ENCODE measurements at places on chromosomes 6 and 20.
A peak's percentile ranks its signal among the peaks of the same experiment; 100 is the strongest.

DNA sequence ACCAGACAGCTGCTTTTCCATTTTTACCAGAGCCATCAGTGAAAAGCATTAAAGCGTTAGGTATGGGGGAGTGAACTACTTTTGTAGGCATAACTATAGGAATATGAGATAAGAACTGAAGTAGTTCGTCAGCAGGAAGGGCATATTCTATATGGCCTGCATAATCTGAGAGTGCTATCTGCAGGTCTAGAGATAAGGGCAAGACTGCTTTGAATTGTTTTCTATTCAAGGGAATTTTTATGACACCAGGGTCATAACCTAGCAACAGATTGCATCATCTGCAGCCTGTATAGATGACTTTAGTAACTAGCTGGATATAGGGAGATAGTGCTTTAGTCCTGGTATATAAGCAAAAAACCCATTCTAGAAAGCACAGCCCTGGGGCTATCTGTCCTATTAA lies 437.3 kb upstream of the HTR1E start:
- no peaks in the 10 kb centered on the region for H3K4me1 ChIP-seq
- no peak overlapping the region for H3K4me3 ChIP-seq
- DNase-seq, result no peak
- no peaks in the 10 kb centered on the region for H3K27me3 ChIP-seq
- no peak overlapping the region for H3K27ac ChIP-seq
- H3K36me3 ChIP-seq, result no peaks in the 10 kb centered on the region

GRCh38 chr20:41018153-41018552 lies 10.5 kb upstream of the TOP1 start:
- no peak for DNase-seq
- H3K27me3 ChIP-seq, result no peaks in the 10 kb centered on the region
- no peak overlapping the region for H3K27ac ChIP-seq

DNA sequence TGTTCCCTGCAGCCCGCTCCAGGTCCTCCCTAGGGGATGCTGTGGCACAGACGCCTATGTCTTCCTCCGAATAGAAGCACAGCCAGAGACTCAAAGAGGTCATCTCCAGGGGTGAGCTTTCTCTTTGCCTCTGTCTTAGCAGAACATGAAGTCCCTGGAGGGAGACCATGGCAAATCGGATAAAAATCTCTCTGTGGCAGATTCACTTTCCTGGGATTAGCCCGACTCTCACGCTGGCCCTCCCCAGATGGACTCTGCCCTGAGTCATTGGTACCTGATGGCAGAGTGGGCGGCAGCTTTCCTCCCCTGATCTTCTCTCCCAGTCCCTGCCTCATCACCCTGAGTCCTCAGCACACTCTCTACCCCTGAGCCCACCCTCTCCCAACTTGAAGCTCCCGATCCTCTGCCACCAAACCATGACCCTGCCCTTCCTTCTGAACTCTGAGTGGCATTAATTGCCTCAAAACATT lies 58.0 kb upstream of the CCDC167 start:
- peaks cover 2% of the 10 kb centered on the region for H3K27me3 ChIP-seq
- no peaks in the 10 kb centered on the region for H3K36me3 ChIP-seq
- no peak overlapping the region for H3K27ac ChIP-seq

GRCh38 chr20:64053841-64054661 lies 4.6 kb upstream of the SOX18 start:
- no peaks in the 10 kb centered on the region for H3K36me3 ChIP-seq
- H3K27me3 ChIP-seq, result peaks cover 30% of the 10 kb centered on the region
- H3K27ac ChIP-seq, result no peak overlapping the region
- H3K4me3 ChIP-seq, result no peak overlapping the region
- no peak for DNase-seq

DNA sequence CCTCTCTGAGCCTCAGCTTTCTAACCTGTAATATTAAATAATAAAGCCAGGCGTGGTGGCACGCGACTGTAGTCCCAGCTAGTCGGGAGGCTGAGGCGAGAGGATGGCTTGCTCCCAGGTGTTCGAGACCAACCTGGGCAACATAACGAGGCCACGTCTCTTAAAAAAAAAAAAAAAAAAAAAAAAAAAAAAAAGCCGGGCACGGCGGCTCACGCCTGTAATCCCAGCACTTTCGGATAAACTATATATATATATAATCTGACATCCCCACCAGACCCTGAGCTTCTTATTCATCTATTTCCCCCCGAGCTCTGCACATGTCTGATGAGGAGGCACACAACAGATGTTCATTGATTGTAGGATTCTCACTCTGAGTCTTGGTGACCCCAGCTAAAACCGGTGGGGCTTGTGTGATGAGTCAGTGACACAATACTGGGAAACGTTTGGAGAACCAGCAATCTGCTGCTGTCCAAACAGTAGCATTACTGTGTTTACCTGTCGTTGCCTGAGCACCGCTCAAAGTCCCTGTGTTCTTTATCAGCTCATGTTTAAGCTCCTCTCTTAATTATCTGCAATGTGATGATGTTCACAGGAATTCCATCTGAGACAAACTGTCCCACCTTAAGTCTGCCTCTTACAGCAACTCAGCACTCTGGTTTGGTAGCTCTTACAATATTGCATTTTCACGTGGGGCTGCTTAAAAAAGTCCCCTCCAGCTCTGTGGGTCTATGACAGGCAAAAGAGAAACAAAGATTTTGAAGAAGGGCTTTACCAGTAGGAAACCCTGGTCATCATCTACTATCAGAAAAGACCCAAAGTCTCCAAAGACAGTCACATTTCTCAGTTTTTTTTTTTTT lies 1.0 kb upstream of the SPATA2 start:
- H3K4me3 ChIP-seq, result peak overlapping the region; percentile 94
- H3K27me3 ChIP-seq, result no peaks in the 10 kb centered on the region
- 0 out of 2 replicates have a peak, but pooled peaks cover 6% of the 10 kb centered on the region for H3K4me1 ChIP-seq
- H3K36me3 ChIP-seq, result no peaks in the 10 kb centered on the region
- no peak for DNase-seq
- no peak overlapping the region for H3K27ac ChIP-seq

DNA sequence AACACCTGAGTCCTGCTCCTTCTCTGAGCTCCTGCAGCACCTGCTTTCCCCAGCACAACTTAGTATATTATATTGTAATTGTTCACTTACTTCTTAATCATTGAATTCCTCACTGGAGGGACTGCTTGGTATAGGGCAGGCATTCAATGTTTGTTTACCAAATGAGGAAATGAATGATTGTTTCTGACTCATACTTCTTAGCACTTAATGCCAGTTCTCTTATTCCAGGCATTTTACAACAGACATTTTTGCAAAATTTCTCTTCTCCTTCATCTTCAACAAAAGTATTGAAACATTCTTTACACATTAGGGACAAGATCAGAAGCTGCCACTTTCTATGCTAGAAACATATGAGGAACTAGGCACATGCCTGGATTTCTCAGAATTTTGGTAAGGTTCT lies 119.4 kb downstream of the TBX18 start:
- no peak for DNase-seq
- H3K4me1 ChIP-seq, result no peaks in the 10 kb centered on the region
- H3K27me3 ChIP-seq, result no peaks in the 10 kb centered on the region

DNA sequence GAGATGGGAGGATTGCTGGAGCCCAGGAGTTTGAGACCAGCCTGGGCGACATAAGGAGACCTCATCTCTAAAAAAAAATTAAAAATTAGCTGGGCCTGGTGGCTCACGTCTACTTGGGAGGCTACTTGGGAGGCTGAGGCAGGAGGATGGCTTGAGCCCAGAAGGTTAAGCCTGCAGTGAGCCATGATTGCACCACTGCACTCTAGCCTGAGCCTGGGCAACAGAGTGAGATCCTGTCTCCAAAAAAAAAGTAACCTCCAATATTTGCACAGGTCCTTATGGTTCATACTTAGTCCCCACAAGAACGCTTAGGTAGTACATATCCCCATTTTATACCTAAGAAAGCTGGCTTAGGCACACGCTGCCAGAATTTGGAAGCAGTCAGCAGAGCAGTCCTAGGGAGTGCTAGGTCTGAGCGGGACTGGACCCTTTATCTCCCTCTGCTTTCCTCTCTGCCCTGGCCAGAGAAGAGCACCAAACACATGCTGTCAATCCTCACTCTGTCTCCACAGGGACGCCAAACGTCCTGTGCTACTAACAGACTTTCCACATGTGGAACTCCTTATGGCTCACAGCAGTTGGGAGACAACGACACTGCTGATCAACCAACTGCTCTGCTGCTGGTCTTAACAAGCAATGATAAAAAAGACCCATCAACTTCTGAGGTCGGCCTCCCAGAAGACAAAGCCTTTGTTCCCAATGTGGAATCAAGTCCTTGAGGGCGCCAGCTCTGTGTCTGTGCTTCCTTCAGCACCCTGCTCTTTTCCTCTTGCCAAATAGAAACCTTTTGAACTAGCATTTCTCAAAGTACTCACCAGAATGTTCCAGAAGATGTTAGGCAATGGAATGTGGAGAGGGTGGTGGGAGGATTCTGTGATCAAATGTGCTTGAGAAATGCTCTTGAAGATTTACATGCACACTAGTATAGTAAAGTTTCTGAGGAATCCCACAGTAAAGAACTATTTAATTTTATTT lies 226.3 kb upstream of the DTNBP1 start:
- no peak overlapping the region for H3K4me3 ChIP-seq
- DNase-seq, result no peak
- peaks cover 3% of the 10 kb centered on the region for H3K4me1 ChIP-seq

GRCh38 chr6:18507561-18507960 lies 120.4 kb downstream of the RNF144B start:
- H3K27ac ChIP-seq, result no peak overlapping the region
- no peaks in the 10 kb centered on the region for H3K36me3 ChIP-seq
- no peak for DNase-seq

- H3K4me1 ChIP-seq, result no peaks in the 10 kb centered on the region
- no peak overlapping the region for H3K4me3 ChIP-seq
- H3K36me3 ChIP-seq, result no peaks in the 10 kb centered on the region
- H3K27ac ChIP-seq, result no peak overlapping the region
- peak; percentile 13 for DNase-seq
- H3K27me3 ChIP-seq, result no peaks in the 10 kb centered on the region
Observed at GRCh38 chr20:5222919-5223634, 93.7 kb downstream of the PROKR2 start.

DNA sequence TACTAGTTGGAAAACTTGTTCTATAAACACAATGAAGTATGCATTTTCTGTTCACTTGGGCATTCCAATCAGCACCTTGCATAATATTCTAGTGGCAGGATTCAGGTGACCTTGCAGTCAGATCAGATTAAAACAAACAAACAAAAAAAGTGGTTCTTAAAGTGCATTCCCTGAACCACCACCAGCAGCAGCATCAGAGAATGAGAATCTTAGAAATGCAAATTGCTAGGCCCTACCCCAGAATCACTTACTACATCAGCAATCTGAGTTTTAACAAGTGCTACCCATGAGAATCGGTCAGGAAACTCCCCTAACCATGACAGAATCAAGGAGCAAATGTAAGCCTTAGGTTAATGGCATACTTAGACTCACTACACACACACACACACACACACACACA lies 41.7 kb downstream of the SNAP25 start:
- peaks cover 4% of the 10 kb centered on the region for H3K4me1 ChIP-seq
- no peak for DNase-seq
- H3K27ac ChIP-seq, result no peak overlapping the region
- H3K27me3 ChIP-seq, result no peaks in the 10 kb centered on the region

GRCh38 chr6:112357791-112358190 lies 10.7 kb downstream of the RFPL4B start:
- no peak for DNase-seq
- no peaks in the 10 kb centered on the region for H3K27me3 ChIP-seq
- no peaks in the 10 kb centered on the region for H3K4me1 ChIP-seq
- no peak overlapping the region for H3K4me3 ChIP-seq
- no peak overlapping the region for H3K27ac ChIP-seq

- no peak overlapping the region for H3K27ac ChIP-seq
- no peaks in the 10 kb centered on the region for H3K36me3 ChIP-seq
- no peak for DNase-seq
- no peak overlapping the region for H3K4me3 ChIP-seq
- H3K4me1 ChIP-seq, result no peaks in the 10 kb centered on the region
- no peaks in the 10 kb centered on the region for H3K27me3 ChIP-seq
Observed at GRCh38 chr6:162345051-162345511, 382.5 kb downstream of the PRKN start.

GRCh38 chr6:8623441-8623840 lies 188.1 kb upstream of the SLC35B3 start:
- H3K4me1 ChIP-seq, result no peaks in the 10 kb centered on the region
- no peak overlapping the region for H3K27ac ChIP-seq
- H3K4me3 ChIP-seq, result no peak overlapping the region
- no peaks in the 10 kb centered on the region for H3K27me3 ChIP-seq
- no peak for DNase-seq

- H3K27ac ChIP-seq, result no peak overlapping the region
- H3K4me1 ChIP-seq, result peaks cover 2% of the 10 kb centered on the region
- no peaks in the 10 kb centered on the region for H3K27me3 ChIP-seq
- H3K4me3 ChIP-seq, result no peak overlapping the region
- no peaks in the 10 kb centered on the region for H3K36me3 ChIP-seq
Observed at GRCh38 chr20:58637466-58638213, 13.4 kb upstream of the STX16 start.

- no peak for DNase-seq
- H3K36me3 ChIP-seq, result no peaks in the 10 kb centered on the region
- no peak overlapping the region for H3K27ac ChIP-seq
- no peaks in the 10 kb centered on the region for H3K4me1 ChIP-seq
Observed at GRCh38 chr6:102813489-102814275, 1420.2 kb downstream of the GRIK2 start.

DNA sequence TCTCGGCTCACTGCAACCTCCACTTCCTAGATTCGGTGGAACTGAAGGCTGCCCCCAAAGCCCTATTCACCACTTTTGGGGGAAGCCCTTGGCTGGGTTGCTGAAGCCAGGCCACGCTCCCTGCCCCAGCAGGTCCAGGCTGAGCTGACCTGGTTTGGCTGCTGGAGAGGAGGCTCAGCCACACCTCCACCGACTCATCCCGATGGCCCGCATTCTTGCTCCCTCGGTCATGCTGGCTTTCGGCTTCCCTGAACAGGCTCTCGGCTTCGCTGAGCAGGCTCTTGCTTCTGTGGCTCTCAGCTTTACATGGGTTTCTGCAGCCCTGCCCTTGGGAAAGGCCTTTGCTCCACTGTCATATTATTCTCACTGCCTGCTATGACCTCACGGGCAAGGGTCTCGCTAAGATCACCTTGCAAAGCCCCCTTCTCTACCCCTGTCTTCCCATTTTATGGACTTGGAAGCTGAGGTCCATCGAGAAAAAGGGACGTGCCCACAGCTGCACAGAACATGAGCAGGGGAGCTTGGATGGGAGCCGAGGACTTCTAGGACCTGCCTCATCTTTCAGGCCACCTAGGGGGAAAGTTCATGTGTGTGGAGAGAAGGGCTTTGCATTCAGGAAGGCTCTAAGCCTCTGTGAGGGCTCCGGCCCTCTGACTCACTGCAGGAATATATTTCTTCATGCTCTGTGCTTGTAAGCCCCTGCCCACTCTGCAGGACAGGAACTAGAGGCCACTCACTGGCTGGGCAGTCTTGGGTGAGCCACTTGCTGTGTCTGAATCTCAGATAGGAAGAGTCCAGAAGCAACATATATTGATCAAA lies 15.6 kb downstream of the ARHGAP40 start:
- H3K36me3 ChIP-seq, result no peaks in the 10 kb centered on the region
- H3K27me3 ChIP-seq, result no peaks in the 10 kb centered on the region
- H3K4me3 ChIP-seq, result no peak overlapping the region
- no peaks in the 10 kb centered on the region for H3K4me1 ChIP-seq
- H3K27ac ChIP-seq, result no peak overlapping the region
- DNase-seq, result no peak

GRCh38 chr6:16493112-16493511 lies 254.7 kb downstream of the GMPR start:
- no peak overlapping the region for H3K27ac ChIP-seq
- H3K4me1 ChIP-seq, result peaks cover 4% of the 10 kb centered on the region
- no peak overlapping the region for H3K4me3 ChIP-seq
- DNase-seq, result no peak
- no peaks in the 10 kb centered on the region for H3K36me3 ChIP-seq

Measured in H1 (cell line).